Stimulated activated CD4-positive, alpha-beta T cell treated with anti-CD3 and anti-CD28 coated beads, TNF-alpha, amount 100 ng/mL, for 4 hours (primary cell): ENCODE measurements at places on chromosomes 1 and 21.

- DNase-seq, result no peak
Observed at GRCh38 chr1:205980237-205980870, 22.8 kb downstream of the RAB7B start.

DNA sequence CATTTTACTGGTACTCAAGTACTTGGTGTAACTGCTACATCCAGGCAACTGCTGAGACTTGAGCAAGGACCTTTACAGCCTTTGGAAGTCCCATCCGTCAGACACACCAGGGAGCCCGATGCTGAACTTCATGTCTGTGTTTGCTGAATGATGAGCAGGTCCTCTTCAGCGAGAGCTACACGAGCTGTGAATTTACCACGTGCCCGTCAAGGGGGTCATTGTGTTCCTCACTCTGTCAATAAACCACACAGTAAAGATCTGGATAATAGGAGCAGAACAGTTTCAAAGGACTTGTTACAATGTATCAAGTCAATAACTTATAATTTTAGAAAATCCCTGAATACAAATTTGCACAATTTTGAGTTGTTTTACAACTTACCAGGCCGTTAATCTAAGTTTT is 427.2 kb downstream of the KIF26B start:
- DNase-seq, result no peak

DNA sequence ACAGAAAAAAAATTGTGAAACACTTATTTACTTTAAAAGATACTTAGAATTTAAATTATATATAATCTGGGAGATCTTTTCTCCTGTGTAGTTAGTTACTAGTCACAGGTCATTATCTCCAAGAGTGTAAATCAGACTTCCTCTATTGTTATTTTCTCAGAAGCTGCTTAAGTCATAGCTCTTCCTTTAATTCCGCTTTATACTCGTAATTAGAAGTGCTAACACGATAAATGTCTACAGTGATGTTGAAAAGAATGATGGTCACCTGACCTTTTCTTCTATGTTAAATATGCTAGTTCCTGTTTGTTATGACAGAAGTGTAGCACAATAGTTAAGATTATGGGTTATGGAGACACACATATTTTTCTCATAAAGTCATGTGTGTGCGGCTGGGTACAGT is 123.6 kb downstream of the TGFB2 start:
- no peak for DNase-seq

DNA sequence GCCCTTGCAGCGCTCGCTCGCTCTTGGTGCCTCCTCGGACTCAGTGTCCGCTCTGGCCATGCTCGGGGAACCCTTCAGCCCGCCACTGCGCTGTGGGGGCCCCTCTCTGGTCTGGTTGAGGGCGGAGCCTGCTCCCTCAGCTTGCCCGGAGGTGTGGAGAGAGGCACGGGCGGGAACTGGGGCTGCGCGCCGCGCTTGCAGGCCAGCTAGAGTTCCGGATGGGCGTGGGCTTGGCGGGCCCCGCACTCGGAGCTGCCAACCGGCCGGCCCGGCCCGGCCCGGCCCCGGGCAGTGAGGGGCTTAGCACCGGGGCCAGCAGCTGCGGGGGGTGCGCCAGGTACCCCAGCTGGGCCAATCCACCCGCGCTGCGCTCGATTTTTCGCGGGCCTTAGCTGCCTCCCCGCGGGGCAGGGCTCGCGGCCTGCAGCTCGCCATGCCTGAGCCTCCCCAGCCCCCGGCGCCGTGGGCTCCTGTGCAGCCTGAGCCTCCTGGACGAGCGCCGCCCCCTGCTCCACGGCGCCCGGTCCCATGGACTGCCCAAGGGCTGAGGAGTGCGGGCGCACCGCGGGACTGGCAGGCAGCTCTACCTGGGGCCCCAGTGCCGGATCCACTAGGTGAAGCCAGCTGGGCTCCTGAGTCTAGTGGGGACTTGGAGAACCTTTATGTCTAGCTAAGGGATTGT is 217.0 kb upstream of the PKN2 start:
- no peak for DNase-seq

DNA sequence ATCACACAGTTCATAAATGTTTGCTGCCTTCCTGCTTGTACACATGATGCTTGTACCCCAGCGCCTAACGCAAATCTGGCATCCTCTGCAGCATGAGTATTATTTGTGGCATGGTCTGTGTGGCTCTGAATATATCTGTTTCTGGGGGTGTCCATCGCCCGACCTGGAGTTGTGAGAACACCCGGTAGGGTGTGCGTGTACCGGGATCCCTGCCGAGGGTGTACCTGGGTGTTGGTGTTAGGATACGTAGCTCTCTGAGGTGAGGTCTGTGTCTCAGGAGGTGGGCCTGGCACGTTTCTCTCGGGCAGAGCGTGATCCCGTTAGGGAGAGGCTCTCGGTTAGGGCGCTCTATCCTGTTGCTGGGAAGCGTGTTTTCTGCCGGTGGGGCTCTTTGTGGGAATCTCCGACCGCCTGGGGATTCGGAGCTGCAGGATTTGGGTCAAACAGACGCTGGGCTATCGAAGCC is 10.4 kb upstream of the CDC20 start:
- DNase-seq, result no peak

- no peak for DNase-seq
Observed at GRCh38 chr1:185646202-185646683, 87.9 kb upstream of the HMCN1 start.

DNA sequence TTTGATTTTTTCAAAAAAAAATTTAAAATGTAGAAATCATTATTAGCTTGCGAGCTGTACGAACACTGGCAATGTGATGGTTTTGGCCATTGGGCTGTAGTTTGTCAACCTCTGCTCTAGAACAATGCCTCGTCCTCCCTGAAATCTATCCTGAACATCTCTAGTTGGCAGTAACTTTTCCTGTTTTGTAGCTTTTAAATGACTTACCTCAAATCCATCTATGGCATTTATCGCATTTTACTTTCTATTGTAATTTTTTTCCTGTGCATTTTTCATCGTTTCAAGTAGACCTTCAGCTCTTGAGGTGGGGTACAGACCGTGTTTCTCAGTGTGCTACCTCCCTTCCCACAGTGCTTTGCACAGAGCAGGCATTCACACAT is 30.4 kb upstream of the A3GALT2 start:
- DNase-seq, result no peak

DNA sequence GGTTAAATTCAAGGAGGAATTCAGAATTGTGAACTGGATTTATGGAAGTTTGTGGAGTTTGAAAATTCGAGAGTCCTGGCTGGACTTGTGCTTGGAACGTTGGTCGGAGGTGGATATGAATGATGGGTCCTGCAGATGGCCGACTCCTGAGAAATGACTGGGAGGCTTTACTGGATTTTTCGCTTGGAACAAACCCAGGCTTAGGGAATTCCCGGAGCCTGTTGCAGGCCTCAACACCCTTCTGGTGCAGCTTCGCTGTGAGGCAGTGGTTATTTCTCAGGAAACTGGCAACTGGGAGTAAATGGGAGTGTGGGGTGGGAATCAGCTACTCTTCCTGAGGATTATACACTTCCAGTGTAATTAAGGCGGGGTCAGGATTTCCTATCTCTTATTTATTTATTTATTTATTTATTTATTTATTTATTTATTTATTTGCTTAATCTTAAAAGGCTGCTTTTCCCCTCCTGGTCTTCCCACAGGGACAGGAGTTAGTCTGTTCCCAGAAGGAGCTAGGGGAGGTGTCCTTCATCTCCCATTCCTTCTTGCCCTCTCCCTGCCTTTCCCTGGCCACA is 21.1 kb downstream of the MAPKAPK2 start:
- no peak for DNase-seq
